ENCODE measurements at places on chromosomes 2 and 18. TPM values are rescaled to one million over a fixed set of nuclear protein-coding genes. Genes with fewer than 3 reads are reported as not detected.

The POTEF gene
- not detected for total RNA-seq

GRCh38 chr2:23008440-23008839, 376.5 kb upstream of the KLHL29 start:
- DNase-seq, result no peak

DNA sequence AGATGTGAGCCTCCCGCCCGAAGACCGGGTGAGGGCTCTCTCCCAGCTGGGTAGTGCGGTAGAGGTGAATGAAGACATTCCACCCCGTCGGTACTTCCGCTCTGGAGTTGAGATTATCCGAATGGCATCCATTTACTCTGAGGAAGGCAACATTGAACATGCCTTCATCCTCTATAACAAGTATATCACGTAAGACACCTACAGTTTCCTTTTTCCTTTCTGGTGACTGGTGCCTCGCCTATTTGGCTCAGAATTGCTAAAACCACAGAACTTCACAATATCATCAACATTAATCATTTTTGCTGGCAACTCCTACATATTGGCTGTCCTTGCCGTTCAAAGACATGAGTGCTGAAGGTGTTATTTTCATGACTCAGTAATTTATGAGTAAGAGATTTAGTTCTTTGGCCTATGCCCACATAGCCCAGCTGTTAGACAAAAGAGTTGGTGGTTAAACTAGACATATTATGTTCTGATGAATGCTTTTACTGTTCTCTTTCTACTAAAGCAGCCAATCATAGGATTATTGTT, 2.2 kb downstream of the STAMBP start:
- no peak for DNase-seq

GRCh38 chr18:13124411-13124810, 94.1 kb upstream of the LDLRAD4 start:
- DNase-seq, result no peak

The FOXD4L1 gene
- total RNA-seq, result 0.24 TPM

DNA sequence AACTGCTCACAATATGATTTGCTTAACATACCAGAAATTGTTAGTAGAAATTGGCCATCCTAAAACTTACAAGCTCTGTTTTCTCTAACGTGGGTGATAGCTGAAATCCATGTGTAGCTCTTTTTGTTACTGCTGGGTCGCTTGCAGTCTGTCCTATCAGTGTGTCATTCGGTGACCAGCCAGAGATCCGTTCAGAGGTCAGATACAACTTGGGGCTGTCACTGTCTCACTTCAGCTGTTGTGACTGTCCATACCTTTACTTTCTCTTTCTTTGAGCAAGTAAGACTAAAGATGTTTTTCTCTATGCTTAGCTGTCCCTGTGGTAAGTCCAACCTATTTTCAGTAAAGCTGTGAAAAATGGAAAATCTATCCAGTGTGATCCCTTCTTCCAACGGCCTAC, 282.9 kb upstream of the KCNH7 start:
- no peak for DNase-seq

The CASP10 gene
- total RNA-seq, result 12.2 TPM

The LIPG gene
- total RNA-seq, result 4.2 TPM

The TDRD15 gene
- 0.05 TPM for total RNA-seq

DNA sequence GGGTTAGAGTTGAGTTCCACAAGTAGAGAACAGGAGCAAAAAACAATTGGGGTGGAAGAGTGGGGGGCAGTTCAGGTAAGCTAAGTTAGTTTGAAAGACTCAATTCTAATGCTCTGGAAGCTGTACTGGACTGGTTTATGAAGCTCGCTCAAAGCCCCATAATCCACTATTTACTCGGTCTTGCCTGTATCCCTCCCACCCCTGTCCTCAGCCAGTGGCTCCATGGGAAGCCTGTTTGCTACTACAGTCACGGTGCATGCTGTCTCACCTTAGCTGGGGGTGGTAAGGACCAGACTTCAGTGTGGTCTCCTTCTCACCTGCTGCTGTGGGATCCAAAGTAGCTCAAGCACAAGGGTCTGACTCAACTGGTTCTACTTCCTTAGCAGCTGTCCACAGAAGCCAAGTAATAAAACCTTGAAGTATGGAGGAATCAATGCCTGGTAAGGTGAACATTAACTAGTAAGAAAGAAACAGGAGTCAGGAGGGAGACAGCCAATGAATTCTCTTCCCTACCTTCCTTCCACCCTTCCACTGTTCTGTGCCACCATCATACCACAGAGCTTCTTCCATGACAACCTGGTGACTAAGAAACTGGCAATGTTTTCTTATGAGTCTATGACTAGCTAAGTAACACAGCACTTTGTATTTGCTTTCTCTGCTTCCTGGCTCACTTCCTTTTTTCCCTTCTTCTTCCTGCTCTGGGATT, 230.8 kb downstream of the SRBD1 start:
- no peak for DNase-seq

DNA sequence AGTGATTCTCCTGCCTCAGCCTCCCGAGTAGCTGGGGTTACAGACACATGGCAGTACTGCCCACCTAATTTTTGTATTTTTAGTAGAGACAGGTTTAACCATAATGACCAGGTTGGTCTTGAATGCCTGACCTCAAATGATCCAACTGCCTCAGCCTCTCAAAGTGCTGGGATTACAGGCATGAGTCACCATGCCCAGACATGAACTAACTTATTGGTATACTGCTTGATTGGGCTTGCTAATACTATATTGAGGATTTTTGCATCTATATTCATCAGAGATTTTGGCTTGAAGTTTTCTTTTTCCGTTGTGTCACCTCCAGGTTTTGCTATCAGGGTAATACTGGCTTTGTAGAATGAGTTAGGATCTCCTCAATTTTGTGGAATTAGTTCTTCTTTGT, 706.1 kb upstream of the HS6ST1 start:
- DNase-seq, result no peak

The EIF5B gene
- total RNA-seq, result 13.2 TPM

GRCh38 chr2:61398413-61398812, 72.5 kb downstream of the USP34 start:
- no peak for DNase-seq

The VWA3B gene
- 3.2 TPM for total RNA-seq

DNA sequence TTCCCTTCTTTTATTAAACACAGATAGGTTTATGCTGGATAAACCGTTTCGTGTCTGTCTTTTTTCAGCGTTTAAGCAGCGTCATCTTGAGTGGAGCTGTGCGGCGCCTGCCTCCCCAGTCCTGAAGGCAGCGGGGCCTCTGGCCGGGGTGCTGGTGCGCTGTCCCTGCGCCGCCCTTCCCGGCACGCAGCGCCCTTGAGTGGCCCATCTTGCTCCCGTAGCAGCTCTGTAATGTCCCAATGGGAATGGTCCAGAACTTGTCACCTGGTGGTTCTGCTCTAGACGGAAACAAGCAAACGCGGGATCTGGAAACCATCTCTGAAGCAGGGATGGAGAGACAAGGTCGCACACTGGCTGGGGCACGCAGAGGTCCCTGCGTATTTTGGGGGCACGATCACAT, 24.5 kb downstream of the PRELID3A start:
- DNase-seq, result no peak
